ENCODE measurements at places on chromosomes 6 and 20.

- DNase-seq: no peak
Observed at GRCh38 chr6:68572525-68572924, 62.6 kb upstream of the ADGRB3 start.

- DNase-seq: no peak
Observed at GRCh38 chr20:61049684-61050083, 202.4 kb upstream of the CDH4 start.

GRCh38 chr20:1327241-1327653, 1.7 kb downstream of the SDCBP2 start:
- no peak for DNase-seq

DNA sequence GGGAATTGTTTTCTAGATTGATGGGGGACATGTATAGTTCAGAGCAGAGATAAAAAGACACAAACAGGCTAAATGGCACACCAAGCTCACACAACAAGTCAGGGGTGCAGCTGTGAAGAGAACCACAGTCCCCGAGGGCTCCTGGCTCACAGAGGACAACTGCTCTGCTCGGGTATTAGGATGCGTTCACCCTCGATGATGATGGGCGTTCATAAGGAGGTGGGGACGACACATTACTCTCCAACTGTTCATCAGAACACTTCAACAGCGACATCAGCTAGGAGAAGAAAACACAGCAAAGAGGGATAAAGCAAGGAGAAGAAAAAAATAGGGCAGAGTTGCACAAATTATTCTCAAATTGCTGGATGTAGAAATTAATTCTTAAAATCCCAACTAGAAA, 174.8 kb upstream of the RREB1 start:
- DNase-seq: no peak

DNA sequence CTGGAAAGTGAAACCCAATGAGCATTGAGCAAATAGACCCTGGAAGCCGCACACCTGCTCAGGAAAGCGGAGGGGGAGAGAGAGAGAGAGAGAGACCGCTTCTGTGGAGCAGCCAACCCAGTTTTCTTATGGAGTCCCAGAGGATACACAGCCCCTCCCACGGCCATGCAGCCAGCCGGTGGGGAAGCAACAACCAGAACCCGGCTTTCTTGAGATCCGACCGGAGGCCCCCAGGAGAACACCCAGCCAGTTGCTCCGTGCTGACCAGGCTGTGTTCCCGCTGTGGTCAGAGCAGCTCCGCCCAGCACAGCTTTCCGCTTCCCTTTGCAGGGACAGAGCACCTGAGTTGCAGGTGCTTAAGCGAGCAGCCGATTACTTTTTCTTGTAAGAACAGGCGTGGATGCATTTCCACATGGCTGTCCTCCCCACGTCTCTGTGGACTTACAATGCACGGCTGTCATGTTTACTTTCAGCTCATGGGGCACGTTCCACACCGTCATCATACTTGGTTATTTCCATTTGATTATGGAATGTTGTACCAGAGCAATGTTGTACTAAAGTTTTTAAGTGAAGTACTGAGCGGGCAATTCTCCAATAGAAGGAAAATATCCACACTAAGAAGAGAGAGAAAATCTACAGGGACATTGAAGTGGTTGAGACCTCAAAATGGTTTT, 381.9 kb downstream of the THBS2 start:
- no peak for DNase-seq

DNA sequence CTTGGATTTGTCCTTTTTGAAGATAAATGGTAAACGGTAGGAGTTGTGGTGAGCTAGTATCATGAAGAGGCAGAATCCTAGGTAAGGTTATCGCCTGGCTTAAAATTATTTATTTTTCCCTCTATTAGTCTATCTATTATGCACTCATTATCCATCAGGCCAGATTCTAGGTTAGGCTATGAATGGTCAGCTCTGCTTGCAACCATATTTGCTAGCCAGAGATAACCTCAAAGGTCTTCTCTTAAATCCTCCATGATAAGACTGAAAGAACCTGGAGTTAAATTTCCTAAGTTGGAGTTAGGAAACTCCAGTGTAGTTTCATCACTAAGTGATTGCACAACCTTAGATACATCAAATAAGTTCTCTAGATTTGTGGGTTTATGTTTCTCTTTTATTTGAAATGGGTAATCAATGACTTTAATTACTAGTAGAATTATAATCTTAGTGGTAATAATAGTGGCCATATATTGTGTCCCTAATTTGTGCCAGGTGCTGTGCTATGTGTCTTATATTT, 302.1 kb upstream of the RUNX2 start:
- DNase-seq: no peak

DNA sequence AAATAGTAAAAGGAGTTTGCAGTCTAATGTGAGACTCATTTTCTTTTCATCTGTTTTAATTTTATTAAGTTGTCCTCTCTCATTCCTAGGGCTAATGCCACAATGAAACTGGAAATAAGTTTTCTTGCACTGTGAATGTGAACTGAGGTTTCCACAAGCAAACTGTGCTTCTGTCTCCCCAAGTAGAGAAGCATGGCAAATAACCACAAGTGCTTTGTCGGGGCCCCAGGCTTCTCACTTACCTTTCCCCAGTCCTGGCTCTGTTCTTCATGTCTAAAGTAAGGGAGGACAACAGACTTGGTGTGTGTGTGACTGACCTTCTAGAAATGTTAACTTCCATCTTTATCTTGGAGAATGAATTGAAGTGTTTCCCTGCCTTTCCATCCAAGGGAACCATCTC, 80.8 kb downstream of the CBFA2T2 start:
- DNase-seq: no peak

DNA sequence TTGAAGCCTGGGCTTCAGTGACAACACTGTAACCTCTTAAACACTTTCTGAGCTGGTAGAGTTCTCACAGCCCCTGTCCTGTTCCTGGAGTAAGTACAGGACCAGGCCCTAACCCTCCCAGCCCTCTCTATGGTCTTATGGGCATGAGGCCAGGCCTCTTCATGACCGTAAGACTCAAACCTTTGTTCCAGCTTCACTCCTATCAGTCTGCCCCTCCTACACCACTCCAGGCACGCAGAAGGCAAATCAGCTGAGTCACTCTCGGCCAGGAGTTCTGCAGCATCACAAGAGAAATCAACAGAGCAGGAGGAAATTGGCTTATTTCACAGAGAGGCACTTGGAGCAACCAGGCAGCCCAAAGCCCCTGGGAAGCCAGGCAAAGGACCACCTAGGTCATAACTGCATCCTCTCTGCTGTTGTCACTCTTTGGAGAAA, 25.3 kb upstream of the CHD6 start:
- no peak for DNase-seq

GRCh38 chr6:115573861-115574260, 486.8 kb downstream of the FRK start:
- DNase-seq: no peak

DNA sequence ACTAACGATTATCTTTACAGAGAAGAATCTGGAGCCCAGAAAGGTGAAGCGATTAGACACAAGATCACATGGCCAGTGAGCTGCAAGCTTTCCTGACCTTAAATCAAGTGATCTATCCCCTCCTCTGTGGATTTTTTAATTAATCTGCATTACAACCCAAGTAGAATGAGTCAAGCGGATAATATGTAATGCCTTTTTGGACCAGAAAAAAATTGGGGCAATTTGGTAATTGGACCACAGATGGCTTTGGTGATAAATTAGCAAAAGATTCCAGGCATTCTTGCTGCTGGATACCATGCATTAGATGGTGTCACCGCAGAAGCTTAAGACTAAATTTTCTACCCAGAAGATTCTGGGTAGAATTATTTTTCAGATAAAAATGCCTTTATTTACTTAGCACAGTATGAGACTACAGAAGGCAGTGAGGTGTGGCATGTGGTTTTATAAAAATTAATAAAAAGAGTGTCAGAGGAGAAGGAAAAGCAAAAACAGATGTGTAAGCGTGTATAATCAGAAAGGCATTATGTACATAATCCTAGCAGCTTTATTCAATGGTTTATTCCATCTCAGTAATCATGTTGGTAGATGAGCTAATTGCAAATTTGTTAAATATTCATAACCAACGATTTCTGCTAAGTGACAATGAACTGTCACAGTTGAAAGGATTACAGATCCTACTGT, 53.9 kb upstream of the PCSK2 start:
- DNase-seq: no peak

DNA sequence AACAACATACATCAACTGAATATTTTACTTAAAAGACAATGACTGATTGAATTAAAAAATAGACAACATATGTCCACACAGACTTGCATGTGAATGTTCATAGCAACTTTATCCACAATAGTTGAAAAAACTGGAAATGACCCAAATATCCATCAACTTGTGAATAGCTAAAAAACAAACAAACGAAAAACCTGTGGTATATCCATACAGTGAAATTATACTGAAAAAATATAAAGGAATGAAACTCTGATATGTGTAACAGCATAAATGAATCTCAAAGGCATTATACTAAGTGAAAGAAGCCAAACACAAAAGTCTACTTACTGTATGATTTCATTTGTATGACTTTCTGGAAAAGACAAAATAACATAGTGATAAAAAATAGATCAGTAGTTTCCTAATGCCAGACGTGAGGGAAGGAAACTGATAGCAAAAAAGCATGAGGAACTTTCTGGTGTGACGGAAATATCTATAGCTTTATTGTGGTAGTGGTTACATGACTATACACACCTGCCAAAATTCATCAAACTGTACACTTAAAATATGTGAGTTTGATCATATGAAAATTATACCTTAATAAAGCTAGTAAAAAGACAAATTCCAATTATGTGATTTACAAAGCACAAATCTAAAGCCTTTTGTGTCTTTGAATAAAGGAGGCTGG, 123.2 kb downstream of the BACH2 start:
- no peak for DNase-seq

- no peak for DNase-seq
Observed at GRCh38 chr6:122389704-122390372, 9.6 kb upstream of the HSF2 start.

- no peak for DNase-seq
Observed at GRCh38 chr6:68709091-68709490, 74.0 kb downstream of the ADGRB3 start.

DNA sequence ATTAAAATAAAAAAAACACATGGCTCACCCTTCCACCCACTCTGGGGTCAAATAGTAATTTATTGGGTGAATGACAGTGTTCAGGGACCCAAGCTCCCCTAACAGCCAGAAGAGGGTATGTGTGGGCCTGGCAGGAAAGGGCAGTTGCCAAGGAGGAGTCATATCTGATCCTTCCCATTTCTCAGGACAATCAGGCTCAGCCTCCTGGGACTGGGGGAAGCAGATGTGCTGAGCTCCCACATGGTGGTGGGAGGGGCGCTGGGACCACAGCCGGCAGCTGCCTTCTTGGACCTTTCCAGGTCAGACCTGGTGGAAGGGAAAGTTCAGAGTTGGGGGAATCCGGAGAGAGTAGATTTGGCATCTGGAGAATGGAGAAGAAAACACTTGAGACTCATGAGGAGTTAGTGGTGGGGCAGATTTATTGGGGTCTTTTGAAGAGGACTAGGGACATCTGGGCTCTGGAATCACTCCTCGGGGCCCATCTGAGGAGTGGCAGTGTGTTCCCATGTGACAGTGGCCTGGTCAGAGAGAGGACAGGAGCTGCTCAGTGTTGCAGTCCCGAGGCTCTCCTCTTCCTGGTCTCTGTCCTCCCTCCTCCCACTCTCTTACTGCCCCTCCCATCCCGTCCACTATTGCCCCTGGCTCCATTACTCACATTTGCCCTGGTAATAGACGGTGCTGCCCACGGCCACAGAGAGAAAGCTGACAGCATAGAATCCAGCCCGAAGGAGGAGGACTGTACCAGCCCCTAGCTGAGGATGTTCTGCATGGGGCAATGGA, 3.0 kb downstream of the LST1 start:
- DNase-seq: no peak

GRCh38 chr6:5083813-5084359, 1.3 kb upstream of the PPP1R3G start:
- no peak for DNase-seq

GRCh38 chr6:124223611-124224345, 420.1 kb downstream of the NKAIN2 start:
- DNase-seq: no peak
